ENCODE measurements at places on chromosomes 1 and 21.

GRCh38 chr21:45295576-45296365 lies 8.1 kb upstream of the POFUT2 start:
- H3K4me1 ChIP-seq, result peaks cover 48% of the 10 kb centered on the region
- H3K36me3 ChIP-seq, result no peaks in the 10 kb centered on the region
- H3K27me3 ChIP-seq, result no peaks in the 10 kb centered on the region
- peak overlapping the region; percentile 90 for H3K27ac ChIP-seq
- peak overlapping the region; percentile 32 for H3K4me3 ChIP-seq
- DNase-seq, result peak; percentile 84

GRCh38 chr1:192903142-192903541 lies 94.3 kb downstream of the RGS2 start:
- peaks cover 14% of the 10 kb centered on the region for H3K4me1 ChIP-seq
- no peaks in the 10 kb centered on the region for H3K36me3 ChIP-seq
- DNase-seq, result no peak
- H3K27ac ChIP-seq, result no peak overlapping the region
- no peak overlapping the region for H3K4me3 ChIP-seq
- no peaks in the 10 kb centered on the region for H3K27me3 ChIP-seq

DNA sequence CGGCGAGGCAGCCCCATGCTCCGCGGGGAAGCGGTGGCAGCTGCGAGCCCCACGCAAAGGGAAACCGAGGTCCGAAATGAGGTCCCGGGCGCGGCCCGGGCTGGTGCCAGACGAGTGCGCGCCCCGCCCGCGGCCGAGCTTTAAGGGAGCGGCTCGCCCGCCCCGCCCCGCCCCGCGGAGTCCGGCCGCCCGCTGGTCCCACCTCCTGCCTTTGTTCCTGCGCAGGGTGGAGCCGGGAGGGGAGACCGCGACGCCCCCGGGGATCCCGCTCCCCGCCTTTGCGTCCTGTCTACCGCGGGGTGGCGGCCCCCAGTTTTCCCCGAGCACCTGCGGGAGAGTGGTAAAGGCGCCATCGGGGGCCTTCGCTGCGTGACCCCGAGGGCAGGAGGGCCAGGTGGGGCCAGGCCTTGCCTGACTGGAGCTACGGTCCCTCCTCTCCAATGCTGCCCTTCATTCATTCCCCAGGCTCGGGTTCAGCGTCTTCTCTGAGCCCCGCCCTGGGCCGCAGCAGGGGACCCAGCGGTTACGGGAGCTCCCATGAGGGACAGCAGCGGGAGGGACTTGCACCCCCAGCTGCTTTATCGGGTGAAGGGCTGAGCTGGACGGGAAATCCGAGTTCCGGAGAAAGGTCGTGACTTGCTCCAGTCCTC lies at the start of gene HES2:
Gene HES2, minus strand, starts transcription at position 116 of the 650 bp plus-strand sequence. Its CDS starts 99 bp downstream, at position 17.
- H3K4me1 ChIP-seq, result peaks cover 59% of the 10 kb centered on the region
- no peak within 1 kb of the TSS for H3K27ac ChIP-seq
- peak; percentile 77 for DNase-seq
- no peaks in the 10 kb centered on the region for H3K27me3 ChIP-seq
- no peaks in the 10 kb centered on the region for H3K36me3 ChIP-seq
- peak within 1 kb of the TSS; percentile 73 for H3K4me3 ChIP-seq

DNA sequence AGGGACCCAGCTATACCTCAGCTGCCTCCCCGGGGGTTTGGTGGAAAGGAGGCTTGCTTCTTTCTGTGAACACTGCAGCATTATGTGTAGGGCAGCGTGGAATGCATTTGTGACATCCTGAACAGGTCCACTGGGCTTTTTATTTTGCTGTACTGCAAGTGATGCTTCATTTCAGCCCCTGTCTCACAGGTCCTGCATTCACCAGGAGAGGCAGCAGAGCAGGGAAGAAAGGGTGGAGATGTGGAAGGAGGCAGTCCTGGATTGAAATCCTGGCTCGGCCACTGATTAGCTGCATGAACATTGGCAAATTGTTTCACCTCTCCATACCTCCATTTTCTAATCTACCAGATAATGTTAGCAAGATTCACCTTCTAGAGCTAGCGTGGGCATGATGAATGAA lies 77.9 kb upstream of the ZBTB18 start:
- no peak overlapping the region for H3K4me3 ChIP-seq
- no peaks in the 10 kb centered on the region for H3K27me3 ChIP-seq
- H3K36me3 ChIP-seq, result no peaks in the 10 kb centered on the region
- no peaks in the 10 kb centered on the region for H3K4me1 ChIP-seq
- DNase-seq, result no peak

- no peaks in the 10 kb centered on the region for H3K27me3 ChIP-seq
- no peak for DNase-seq
- peak overlapping the region; percentile 94 for H3K4me3 ChIP-seq
- peaks cover 48% of the 10 kb centered on the region for H3K4me1 ChIP-seq
- H3K36me3 ChIP-seq, result peaks cover 20% of the 10 kb centered on the region
- H3K27ac ChIP-seq, result no peak overlapping the region
Observed at GRCh38 chr1:19310720-19311502, 1.0 kb downstream of the AKR7A2 start.

Data from PC-3 (cell line).